Brain pericyte (primary cell): ENCODE measurements at places on chromosomes 12 and 14.

DNA sequence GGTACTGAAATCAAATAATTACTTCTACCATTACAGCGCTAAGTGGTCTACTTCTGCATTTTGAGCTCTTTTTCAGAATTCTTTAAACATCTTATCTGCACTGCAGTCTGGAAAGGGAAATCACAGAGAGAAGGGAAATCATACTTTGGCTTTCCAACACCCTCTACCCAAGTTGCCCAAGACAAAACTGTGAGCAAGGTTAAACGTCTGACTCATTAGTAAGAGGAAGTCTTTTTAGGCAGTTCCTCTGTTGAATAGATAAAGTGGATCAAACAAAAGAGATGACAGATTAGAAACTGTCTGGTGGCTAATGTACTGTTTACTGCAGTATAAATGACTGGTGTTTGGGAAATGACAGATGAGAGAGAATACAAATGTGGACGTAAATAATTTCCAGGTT is 858.1 kb downstream of the NRXN3 start:
- no peak for DNase-seq

- no peak for DNase-seq
These were observed 7.0 kb upstream of the FICD start for GRCh38 chr12:108507971-108508642.

DNA sequence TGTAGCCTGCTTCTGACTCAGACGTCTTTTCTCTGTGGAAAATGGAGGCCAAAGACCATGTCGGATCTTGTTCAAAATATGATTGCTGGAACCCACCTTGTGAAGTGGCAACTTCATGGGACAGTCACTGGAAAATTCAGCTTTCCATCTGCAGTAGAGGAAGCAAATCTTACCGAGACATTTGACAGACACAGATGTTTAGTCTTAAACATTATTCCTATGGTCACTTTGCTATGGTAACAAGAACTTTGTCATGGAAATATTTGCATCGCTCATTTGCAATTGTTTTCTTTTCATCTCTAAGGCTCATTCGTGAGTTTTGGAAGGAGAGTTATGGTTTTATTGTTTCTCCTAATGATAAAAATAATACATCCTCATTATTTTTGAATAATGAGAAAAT is 98.3 kb upstream of the HIF1A start:
- no peak for DNase-seq

- no peak for DNase-seq
These were observed 820 bp downstream of the BICDL1 start for GRCh38 chr12:119989731-119990381.

- no peak for DNase-seq
These were observed 378.9 kb downstream of the FUT8 start for GRCh38 chr14:65791191-65791981.

- DNase-seq = no peak
These were observed 29.6 kb downstream of the WBP11 start for GRCh38 chr12:14773685-14774073.

DNA sequence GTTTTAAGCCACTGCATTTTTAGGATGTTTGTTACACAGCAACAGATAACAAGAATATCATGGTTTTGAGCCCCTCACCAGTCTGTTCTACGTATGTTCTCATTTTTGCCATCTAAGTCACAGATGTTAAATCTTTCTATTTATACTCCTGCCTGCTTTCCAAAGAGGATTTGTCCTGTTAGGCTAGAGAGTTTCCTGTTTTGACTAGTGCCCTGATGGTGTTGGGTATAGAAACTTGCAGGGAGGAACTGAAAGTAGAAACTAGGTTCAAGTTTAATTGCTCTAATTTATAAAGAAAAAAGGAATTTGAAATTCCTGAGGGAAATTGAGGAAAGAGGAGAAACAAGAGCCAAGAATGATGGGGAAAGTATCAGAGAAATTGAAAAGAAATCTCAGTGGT is 74.4 kb upstream of the COCH start:
- DNase-seq = no peak

GRCh38 chr12:80598004-80598606 is 109.3 kb upstream of the MYF6 start:
- DNase-seq = no peak

DNA sequence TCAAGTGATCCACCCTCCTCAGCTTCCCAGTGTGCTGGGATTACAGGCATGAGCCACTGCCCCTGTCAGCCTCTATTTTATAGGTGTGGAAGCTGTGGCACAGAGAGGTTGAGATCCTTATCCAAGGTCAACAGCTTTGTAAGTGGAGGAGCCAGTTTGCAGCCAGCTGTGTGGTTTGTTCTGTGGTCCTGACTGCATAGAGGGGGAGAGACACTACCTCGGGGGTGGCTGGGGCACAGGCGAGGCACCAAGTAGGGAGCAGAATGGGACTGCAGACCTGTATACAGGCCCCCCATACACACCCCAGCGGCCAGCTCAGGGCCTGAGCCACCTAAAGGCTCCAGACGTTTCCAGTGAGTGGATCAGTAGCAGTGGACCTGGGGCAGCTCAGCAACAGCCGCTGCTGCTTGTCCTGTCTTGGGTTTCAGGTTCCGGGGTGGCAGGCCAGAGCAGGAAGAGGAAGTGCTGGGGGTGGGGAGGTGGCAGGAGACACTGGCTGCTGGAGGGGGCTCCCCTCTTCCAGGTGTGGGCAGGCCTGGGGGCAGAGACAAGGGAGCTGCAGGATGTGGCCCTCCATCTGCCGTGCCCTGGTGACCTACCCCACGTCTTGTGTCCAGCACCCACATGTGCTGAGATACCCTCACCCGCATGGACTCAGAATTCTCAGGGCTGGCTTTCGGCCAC is 11.0 kb downstream of the ORAI1 start:
- DNase-seq = no peak

GRCh38 chr12:116508145-116509121 is 50.7 kb upstream of the MAP1LC3B2 start:
- no peak for DNase-seq

- peak; percentile 89 for DNase-seq
These were observed 155.5 kb downstream of the PRKCH start for GRCh38 chr14:61476754-61477410.

- no peak for DNase-seq
These were observed 101.3 kb downstream of the LGMN start for GRCh38 chr14:92646952-92647796.

DNA sequence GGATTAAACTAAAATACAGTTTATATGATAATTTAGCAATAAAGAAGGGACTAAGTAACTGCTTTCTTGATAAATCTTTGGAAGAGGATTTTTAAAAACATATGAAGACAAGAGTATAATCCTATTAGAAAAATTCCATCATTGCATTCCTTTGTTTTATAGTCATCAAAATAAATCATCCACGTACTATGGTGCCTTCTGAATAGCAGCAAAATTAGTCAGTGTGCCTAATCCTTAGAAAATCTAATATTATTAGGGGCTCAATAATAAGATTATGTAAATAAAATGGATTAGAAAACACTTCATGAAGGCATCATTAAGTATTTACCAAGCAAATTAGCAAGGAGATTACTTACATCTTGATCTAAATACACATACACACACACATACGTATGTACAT is 102.1 kb downstream of the KCNH5 start:
- no peak for DNase-seq

DNA sequence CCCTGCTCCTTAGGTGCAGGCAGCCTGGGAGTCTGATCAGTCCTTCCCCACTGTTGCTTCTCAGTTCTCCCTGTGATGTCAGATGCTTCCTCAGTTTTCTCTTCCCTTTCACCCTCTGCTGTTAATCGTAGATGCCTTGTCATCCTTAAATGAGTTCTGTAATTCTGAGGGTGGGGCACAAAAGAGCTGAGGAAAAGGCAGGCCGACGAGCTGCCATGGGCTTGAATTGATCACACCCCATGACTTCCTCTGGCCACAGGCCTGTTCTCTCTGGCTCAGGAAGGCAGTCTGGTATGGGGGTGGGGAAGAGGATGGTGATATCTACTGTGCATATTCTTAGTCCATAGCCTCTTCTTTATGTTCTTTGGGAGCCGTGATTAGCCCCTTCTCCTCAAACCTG is 5.2 kb upstream of the AP1G2 start:
- no peak for DNase-seq

GRCh38 chr12:91889059-91889458 is 256.6 kb downstream of the BTG1 start:
- DNase-seq = no peak

DNA sequence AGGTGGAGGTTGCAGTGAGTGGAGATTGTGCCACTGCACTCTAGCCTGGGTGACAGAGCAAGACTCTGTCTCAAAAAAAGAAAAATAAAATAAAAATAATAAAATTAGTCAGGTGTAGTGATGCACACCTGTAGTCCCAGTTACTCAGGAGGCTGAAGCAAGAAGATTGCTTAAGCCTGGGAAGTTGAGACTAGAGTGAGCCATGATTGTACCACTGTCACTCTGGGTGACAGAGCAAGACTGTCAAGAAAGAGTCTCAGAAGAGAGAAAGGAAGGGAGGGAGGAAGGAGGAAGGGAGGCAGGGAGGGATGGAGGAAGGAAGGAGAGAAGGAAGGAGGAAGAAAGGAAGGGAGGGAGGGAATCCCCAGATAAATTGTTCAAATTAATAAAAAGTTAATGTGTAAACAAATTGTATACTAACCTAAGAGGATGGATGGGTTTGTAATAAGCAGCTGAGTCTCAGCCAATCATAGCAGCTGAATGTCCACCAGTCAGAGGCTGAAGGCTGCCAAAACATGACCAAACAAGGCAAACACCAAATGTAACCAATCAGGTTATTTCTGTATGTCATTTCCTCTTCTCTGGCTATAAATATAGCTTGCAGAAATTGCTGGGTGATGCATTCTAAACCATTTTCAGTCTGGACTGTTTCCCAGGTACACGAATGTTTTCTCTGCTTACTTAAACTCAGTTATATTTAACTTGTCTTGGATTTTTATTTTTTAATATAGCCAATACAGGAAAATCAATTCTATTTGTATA is 6.1 kb upstream of the CDCA4 start:
- no peak for DNase-seq

GRCh38 chr12:101850199-101850598 is 19.4 kb upstream of the GNPTAB start:
- DNase-seq = no peak

GRCh38 chr12:71703206-71703605 is 17.3 kb downstream of the TMEM19 start:
- no peak for DNase-seq

DNA sequence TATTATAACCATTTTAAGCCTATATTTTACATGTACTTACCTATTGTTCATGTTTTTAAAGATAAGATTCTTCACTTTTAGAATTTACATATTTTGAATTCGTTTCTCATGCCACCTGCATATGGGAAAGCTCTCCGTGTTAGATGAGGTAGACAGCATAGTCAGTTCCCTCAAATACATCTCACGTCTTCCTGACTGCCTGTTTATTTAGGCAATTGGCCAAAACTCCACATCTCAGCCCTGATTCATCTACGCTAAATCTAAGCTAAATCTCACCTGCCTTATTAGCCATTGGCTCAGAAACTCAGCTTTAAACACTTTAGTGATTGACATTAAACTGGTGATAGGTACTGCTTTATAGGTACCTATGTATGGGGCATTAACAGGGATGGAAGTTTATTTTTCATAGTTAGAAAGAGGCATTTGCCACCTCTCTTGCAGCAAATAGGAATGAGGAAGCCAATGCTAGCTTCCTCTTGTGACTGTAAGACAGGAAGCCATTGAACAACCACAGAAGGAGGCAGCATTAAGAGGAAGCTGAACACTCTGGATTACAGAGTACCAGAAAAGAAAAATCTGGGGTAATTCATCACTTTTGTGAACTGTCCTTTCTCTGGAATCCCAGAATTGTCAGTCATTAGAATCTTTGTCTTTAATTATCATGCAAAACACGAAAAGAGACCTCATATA is 111.9 kb downstream of the LRFN5 start:
- no peak for DNase-seq

DNA sequence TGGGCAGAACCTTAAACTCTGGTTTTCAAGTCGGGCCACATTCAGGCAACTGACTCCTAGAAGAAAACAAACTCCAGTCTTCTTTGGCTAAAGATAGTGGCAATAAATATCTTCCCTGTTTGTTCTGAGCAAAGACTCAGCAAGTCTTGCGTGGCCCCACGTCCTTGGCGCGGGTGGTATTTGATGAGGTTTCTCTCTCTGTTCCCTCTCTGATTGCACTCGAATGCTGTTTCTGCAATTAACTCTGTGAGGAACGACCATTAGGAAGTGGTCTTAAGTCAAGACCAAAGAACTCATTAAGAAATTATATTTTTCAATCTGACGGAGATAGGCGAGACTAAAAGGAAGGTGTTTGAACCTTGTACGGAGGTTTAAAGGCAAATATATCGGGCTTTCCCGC is 177.6 kb downstream of the TMEM132C start:
- DNase-seq = no peak

DNA sequence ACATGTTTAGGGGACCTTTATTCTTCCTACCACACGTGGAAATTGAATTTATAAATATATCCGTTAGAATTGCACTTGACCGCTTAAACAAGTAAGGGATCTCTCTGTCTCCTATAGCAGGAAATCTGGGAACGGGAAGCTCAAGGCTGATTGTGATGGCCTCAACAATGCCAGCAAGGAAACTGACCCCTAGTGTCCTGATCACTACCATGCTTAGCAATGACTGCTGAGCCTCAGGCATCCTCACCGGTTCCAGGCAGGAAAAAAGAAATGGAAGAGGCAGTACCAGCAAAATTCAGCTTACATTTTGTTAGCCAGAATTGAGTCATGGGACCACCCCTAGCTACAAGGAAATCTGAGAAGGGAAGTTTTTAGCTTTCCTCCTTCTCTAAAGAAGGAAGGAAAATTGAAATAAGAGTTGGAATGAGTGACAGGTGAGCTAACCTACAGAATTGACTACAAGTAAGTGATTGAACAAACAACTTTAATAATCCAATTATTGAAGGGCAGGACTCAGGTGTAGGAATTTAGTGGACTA is 43.9 kb upstream of the AMN1 start:
- no peak for DNase-seq

DNA sequence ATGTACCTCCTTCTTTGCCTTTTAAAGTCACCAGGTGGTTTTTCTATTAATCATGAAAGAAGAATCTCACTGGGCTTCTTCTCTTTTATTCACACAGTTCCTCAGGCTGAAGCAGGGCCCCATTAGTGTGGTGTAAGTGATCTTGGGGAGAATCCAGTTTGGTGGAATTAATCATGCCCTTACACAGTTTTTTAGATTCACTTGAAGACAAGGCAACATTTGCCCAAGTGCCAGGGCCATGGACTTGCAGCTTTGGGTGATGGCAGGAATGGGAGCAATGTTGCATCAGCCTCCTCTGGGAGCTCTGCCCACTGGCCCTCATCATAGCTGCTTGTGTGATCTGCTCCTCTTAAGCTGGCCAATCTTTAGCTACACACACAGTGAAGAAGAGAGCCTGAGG is 33.8 kb downstream of the KCNK10 start:
- no peak for DNase-seq
